Fibroblast of skin of scalp (primary cell): ENCODE measurements at places on chromosomes 7 and 10.

DNA sequence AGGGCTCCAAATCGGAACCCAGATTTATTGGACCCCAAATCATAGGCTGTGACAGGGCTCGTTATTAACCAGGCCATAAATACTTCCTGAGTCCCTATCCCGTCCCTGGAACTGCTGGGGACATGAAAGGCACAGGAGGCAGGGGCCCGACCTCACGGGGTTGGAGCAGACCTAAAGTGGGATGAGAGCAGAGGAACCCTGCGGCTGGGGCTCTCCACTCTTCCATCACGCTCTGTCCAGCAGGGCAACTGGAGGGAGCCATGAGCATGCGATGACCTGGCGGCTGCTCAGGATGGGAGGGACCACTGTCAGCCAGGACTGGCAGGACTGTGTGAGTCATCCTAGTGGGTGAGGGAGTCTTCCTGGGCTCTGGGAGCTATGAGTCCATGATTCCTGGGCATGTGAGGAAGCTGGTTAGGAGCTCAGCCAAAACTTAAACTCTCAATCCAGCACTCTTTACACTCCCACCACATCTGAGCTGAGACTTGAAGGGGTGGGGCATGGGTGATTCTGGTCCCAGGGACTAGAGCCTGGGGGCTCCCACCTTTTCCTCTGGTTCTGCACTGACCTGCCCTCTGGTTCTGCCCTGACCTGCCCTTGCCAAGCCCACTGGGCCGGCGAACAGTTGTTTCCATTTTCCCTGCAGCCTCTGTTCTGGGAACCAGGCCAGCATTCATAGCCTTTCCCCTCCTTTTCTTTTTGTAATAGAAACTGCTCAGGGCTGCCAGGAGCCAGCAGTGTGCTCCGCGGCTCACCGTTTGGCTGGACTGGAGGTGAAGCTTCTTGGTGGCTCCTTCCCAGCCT lies 47.1 kb downstream of the SYPL1 start:
- DNase-seq: peak; percentile 92

DNA sequence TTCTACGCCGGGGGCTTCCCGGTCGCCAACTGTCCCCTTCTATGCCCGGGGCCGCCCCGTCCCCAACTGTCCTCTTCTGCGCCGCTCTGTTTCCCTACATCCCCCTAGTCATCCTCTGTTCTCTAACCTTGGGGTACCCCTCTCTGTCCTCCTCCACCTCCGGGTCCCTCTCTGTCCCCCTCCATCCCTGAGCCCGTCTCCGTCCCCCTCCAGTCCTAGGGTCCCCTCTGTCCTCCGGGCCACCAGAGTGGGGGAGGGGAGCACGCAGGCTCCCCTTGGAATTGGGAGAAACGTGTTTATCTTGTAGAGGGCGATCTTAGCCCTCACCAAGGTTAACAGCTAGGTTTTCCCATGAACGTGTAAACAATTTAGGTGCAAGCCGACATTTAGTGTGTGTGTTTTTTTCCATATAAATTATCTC lies 852 bp upstream of the KLF6 start:
- peak; percentile 67 for DNase-seq

DNA sequence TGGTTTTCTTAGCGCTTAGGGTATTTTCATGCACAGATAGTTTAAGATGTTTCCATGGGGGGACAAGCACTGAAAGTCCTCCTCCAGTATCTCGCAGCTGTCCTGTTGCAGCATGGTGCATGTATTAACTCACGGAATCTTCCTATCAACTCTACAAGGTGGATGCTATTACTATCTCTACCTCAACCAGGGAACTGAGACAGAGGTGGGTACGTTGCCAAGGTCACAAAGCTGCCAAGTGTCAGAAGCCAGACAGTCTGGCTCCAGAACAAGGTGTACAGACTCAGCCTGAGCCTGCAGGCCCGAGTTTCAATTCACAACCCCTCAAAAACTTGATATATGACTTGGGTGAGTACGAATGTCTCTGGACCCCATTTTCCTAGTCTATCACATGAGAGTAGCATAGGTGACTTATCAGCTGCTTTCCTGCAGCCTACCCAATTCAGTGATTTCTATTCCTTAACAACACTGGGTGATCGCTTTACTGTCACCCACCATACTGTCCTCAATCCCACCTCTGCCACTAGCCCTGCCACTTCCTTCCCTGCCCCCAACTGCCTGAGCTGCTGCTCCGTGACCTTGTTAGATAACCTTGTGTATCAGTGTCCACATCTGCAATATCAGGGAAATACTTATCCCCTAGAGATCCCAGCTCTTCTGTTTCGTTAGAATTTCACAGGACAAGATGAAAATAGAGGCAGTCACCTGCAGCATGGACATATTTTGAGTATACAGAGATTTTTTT lies 92.1 kb downstream of the ABCC2 start:
- no peak for DNase-seq

GRCh38 chr7:147937428-147937827 lies 653.1 kb upstream of the C7orf33 start:
- DNase-seq: no peak

- no peak for DNase-seq
Measured at GRCh38 chr10:3790858-3791257, 5.8 kb upstream of the KLF6 start.

DNA sequence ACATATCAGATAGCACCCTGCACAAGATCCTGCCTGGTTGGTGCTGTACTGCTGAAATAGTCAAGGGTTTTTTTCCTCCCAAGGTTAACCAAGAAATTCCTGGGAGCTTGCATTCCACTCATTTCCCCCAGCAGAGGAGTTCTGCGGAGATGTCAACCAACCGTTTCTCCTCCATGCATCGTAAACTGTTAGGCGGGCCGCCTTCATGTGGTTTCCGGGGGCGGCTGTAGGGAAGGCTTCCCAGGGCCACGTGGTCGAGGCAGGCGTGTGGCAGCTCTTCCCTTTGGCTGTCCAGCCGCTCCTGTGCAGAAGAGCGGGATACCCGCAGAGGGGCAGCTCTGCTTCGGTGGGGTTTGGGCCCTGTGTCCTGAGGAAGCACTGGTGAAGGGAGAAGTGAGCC lies 113.7 kb downstream of the RGS10 start:
- peak; percentile 42 for DNase-seq

DNA sequence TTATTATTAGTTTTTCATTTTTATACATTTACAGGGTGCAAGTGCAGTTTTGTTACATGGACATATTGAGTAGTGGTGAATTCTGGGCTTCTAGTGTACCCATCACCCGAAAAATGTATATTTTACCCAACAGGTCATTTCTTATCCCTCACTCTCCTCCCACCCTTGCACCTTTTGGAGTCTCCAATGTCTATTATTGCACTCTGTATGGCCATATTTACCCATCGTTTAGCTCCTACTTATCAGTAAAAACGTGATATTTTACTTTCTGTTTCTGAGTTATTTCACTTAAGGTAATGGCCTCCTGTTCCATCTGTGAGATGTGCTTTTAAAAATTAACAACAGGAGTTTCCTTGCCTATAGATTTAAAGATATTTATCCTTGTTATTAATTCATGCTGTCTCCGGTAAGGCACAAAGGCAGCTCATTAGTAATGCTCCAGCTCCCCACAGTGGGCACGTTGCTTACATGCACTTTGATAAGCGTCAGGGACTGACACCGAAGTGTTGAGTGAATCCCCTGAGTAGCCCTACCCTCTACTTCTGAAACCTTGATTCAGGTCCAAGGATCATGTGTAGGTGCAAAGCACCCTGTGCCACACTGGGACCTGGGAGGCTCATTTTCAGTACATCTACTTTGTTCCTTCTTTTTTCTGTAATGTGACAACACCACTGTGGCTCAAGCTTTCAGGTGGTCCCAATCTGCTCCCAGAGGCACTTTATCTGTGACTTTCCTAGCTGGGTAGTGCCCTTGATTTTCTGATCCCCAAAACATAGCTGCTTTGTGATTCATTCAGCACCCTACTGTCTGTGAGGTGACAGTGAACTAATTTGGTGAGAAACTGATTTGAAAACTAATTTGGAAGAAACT lies 27.3 kb downstream of the HYAL4 start:
- DNase-seq: peak; percentile 29

DNA sequence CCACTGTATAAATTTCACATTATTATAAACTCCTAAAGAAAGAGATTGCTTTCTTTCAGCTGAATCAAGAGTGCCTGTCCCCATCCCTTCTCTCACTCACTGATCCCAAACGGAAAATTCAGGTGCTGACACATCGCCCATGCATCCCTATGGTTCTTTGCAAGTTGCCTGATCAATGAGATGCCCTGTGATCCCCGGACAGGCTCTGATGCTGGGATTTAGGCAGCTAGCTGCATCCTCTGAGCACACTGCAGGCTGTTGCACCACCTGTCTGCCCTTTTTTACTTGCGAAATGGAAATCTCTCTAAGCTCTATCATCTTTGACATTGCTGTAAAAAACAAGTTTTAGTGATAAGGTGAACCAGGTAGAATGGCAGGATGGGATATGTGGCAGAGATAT lies 456.5 kb downstream of the GATA3 start:
- DNase-seq: no peak

DNA sequence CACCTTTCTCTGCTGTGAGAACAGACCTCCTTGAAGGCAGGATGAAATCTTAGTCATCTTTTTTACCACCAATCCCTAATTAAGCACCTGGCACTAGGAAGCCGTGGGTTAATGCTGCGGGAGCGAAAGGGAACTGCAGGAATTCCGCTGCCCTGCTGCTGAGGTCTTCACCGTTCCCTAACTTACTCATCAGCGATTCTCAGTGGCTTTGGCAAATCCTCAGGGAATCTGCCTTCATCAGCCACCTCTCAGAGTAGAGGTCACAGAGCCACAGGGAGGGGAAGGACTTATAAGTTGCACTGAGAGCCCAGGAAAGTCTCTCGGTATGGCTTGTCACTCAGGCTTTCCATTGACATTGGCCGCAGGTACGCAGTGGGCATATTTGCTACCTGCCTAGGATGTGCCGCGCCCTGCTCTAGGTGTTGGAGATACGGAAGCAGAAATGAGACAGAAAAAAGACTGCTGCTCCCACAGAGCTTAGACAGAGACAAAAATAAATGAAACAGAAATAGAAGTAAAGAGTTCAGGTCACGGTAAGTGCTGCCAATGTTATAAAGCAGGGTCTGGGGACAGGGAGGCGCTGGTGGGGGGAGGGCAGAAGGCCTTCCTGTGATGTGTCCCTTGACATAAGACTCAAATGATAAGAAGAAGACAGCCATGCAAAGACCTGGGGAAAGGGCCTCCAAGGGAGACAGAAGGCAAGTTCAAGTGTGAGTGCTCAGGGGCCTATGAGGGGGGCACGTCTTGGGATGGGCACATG lies 72.6 kb upstream of the OPALIN start:
- no peak for DNase-seq
